ENCODE measurements at places on chromosomes 1 and 21.

DNA sequence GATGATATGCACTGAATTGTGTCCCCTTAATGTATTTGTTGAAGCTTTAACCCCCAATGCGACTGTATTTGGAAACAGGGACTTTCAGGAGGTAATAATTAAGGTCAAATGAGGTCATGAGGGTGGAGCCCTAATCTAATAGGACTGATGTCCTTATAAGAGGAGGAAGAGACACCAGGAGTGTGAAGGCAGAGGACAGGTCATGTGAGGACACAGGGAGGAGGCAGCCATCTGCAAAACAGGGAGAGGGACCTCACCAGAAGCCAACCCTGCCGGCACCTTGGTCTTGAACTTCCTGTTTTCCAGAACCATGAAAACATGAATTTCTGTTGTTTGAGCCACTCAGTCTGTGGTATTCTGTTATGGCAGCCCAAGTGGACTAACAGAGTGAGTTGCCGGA lies 15.3 kb downstream of the SYF2 start:
- no peak for DNase-seq

DNA sequence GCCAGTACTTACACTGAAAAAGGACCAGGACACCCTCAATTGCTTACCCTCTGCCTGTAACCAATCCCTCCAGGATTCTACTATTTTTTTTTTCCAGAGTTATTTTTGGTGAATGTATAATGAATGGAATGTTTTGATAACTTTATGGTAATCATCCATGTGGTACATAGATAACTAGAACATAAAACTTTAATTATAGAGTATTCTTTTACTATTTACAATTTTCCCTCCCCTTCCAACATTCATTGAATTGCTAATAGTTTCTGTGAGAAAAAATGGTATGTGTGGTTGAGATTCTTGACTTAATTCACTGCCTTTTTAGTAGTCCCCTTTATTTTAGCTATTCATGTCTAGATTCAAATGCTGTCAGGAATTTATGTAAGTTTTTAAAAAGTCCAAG lies 164.6 kb downstream of the CYYR1 start:
- DNase-seq, result no peak

- no peak for DNase-seq
Measured at GRCh38 chr1:184326278-184326677, 60.6 kb upstream of the C1orf21 start.

DNA sequence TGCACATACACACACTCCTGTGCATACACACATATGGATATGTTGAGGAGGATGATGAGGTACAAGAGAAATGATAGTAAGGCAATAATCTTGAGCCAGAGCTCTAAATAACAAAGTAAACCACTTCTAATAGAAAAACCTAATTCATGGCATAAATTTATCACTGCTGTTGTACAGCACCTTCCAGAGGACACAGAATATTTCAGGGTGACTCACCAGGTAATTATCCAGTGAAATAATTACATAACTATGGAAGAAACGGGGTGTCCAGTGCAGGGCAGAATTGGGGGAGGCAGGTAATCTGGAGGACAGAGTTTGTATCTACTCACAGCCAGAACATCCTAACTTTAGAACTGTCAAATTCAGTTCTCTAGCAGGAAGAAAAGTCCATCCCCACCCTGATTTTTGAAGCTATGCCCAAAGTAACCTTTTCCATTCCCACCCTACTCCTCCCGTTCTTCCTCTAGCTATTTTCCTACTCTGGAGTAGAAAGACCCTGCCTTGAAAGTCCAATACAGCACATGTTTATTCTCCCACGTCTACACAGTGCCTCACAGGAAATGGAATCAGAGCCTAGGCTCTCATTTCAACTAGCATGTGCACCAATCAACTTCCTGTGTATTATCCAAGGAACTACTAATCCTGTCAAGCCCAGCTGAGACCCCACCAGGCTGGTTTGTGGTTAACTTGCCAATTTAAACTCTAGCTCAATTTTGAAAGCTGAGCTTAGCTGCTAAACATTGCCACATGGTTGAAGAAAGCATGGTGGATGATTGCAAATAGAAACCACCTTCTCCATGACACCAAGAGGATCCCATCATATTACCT lies 96.6 kb downstream of the PTPN14 start:
- DNase-seq, result no peak

DNA sequence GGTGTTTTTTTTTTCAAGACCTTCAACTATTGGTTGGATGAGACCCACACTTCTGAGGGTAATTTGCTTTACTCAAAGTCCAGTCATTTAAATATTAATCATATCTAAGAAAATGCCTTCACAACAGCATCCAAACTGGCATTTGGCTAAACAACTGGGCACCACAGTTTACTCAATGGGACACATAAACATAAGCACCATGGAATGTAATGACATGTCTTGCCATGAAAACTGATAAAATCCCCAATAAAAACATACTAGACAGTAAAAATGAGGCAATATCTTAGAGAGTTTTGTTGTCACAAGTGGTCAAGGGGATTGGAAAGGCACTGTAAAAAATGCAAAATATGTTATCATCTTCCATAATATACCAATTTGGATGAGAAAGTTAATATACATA lies 838.8 kb upstream of the ADAMTS5 start:
- DNase-seq, result no peak

DNA sequence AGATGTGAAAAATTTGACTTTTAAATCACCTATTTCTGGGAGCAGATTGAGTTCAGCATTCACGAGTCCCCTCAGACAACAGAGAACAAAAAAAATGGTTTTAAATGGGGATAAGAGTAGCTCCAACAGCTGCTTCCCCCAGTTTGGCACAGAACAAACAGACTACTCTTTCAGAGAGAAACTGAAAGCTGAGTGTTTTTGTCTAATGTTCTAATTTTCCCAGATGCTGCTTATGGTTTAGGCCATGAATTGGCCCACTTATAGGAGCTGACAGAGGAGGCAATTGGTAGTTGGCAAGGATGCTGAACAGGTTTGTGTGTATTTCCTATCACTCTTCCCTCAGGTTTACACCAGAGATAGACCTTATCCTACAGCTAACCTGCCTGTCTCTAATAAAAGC lies 1637.4 kb upstream of the PRMT6 start:
- DNase-seq, result no peak

- DNase-seq, result no peak
Measured at GRCh38 chr1:172019976-172020375, 178.7 kb downstream of the DNM3 start.

DNA sequence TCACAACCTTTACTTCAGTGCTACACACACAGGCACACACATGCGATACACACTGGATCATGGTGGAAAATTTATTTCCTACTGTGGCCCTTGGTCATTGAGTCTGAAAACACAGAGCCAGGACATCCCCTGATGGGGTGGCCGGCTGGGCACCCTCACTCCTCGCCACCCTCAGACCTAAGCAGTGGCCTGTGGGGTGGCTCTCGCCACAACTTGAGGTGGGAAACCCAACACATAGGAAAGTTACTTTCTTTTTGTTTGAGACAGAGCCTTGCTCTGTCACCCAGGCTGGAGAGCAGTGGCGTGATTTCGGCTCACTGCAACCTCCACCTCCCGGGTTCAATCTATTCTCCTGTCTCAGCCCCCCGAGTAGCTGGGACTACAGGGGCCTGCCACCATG lies 19.4 kb downstream of the CRYAA start:
- no peak for DNase-seq

DNA sequence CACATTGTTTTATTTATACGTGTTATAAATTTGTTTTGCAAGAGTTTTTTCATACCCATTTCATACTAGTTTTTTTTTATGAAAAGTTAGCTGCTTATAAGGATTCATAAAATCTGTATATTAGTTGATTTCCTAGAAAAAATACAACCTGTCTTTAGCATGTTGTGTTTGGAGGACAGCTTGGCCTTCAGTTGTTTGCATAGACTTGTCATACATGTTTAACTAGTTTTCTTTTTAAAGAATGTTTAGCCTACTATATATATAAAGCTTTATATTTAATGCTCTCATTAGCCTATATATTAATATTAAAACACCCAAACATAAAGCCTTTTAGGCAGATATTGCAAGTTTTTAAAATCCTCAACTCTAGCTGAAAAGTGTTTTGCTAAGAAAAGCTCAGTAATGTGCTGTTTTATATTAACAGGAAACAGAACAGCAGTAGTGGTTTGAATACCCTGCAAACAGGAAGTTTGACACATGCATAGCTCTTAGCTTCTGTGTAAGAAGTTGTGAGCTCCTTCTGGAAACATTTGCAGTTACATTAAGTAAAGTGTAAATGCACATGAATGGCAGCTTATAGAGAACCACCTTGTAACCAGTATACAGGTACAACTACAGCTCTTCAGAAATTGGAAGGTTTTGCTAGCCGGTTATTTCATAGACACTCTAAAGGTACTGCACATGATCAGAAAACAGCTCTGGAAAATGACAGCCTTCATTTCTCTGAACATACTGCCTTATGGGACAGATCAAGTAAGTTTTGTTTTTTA lies at the start of gene PRKACB:
Gene PRKACB (plus strand): TSS at position 476 of the 770 bp plus-strand sequence. CDS start 91 bp downstream, at position 567.
- peak; percentile 80 for DNase-seq

GRCh38 chr21:38325731-38326420 lies 69.1 kb downstream of the KCNJ15 start:
- no peak for DNase-seq

GRCh38 chr1:1677718-1678580 lies 14.6 kb downstream of the SLC35E2B start:
- DNase-seq, result peak; percentile 51

DNA sequence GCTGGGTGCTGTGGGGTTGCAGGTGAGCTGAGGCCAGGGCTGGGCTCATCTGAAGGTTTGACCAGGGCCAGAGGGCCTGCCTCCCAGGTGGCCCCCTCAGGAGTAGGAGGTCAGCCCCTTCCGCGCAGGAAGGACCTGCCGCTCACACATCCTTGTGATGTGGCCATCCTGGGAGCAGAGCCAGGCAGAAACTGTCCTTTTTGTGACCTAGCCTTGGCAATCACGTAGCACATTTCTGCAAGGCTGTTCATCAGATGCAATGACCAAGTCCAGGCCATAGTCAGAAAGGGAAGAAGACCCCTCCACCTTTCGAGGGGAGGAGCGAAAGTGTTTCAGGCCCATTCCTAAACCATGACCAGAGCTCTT lies 55.5 kb upstream of the TRAPPC10 start:
- no peak for DNase-seq

DNA sequence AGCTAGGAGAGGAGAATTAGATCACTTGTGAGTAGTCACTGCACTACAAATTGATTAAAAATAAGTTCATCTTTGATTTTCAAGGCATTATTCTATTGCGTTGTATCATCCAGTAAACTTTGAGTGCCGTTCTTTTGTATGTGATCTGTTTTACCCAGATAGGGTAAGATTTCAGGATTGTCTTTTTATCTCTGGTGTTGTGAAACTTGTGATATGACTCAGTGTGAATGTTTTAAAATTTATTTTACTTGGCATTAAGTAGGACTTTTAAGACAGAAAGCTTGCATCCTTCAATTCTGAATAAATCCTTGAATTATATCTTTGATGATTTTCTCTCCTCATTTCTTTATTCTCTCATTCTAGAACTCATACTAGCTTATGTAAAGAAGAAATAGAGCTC lies 93.3 kb upstream of the ADAMTS5 start:
- DNase-seq, result no peak

DNA sequence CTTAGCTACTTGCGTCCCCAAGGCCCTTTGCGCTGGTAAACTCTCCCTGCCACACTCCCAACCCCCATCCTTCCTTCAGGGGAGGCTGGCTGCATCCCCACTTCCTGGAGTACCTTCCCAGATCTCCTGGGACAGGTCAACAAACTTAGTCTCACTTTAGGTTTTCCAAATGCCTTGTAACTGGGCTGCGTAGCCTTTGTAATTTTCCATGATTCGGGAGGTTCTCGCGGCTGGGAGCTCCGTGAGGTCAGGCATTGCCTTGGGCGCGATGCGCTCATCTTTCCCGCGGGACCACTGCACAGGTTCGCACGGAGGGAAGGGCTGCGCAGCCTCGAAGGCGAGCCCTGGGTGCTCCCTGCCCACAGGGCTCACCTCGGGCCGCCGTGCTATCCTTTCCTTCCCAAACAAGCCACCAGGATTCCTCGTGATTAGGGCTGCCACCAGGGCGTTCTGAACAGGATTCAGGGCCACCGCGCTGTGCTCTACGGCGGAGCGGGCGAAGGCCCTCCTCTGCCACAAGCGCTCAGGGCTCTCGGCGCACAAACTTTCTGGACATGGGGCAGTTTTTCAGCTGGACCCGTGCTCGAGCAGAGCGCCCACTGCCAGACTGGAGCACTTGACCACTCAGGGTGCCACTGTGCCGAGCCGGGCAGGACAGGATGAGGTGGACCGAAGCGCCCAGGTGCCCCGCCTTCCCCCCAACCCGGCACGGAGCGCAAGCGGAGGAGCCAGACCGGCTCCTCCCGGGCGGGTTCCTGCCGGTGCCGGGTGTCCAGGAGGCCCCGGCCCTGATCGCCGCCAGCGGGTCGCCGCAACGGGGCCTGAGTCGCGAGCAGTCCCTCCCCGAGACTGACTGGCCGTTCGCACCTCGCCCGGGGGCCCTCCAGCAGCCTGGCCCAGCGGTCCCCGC lies 1.1 kb downstream of the TMPRSS2 start:
- DNase-seq, result no peak

- no peak for DNase-seq
Measured at GRCh38 chr1:52474807-52475206, 70.4 kb downstream of the PRPF38A start.

- DNase-seq, result no peak
Measured at GRCh38 chr1:169527001-169527400, 41.3 kb upstream of the SLC19A2 start.

DNA sequence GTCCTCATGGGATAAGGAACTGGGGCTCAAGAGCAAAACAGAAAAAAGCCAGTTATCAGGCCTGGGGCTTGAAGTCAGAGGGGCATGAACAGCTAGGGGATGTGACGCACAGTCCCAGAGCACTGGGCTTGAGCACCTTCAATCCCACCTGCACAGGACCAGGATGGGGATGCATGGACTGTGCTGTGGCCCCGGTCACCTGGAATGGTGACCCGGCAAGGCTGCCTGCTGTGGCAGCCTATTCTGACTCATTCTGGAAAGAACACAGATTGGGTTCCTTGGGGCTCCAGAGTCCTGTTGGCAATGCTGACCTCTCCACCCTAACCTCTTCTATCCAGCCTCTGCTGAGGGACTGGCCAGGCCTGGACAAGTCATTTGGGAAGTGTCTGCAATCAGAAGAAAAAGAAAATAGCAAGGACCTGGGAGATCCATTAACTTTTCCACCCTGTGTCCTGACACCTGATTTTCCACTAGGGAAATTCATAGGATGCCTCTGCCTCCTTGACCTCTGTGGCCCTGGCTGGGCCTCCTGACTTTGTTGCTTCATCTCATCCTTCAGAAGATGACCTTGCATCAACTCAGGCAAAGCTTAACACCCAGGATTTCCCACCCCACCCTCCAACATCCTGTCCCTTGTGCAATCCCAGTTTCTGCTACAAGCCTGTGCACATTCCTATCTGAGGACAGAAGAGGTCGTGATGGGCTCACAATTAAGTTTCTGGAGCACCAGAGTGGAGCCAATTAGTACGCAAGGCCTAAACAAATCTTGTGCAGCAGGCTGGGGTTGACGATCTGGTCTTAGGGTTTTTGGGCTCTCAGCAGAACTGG lies 17.9 kb upstream of the FMOD start:
- no peak for DNase-seq

DNA sequence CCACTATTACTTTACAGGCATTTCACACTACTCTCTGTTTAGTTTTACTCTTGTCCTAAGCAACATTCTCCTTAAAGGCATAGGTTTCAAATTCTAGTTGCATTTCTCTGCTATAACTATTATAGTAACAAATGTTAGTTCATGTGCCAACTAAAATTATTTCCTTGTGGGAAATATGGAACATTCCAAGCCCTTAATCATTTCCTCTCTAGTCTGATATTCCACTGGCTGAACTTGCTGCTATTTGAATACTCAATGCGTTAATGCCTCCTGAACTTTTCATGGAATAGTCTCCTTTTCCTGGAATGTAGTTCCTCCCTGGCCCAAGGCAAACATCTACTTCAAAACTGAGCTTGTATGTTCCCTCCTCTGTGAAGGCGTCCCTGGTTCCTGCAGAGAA lies 19.3 kb upstream of the TBX19 start:
- DNase-seq, result no peak
